COR-L47 (cell line): ENCODE measurements at places on chromosomes 5 and 9.
A peak's percentile ranks its signal among the peaks of the same experiment; 100 is the strongest.

- DNase-seq = no peak
These were observed 116.1 kb upstream of the IL6ST start for GRCh38 chr5:56110646-56111403.

- no peak for DNase-seq
These were observed 17.8 kb upstream of the CCNB1 start for GRCh38 chr5:69148981-69149675.

GRCh38 chr5:54296386-54296785 lies 14.0 kb downstream of the ARL15 start:
- peak; percentile 36 for DNase-seq

DNA sequence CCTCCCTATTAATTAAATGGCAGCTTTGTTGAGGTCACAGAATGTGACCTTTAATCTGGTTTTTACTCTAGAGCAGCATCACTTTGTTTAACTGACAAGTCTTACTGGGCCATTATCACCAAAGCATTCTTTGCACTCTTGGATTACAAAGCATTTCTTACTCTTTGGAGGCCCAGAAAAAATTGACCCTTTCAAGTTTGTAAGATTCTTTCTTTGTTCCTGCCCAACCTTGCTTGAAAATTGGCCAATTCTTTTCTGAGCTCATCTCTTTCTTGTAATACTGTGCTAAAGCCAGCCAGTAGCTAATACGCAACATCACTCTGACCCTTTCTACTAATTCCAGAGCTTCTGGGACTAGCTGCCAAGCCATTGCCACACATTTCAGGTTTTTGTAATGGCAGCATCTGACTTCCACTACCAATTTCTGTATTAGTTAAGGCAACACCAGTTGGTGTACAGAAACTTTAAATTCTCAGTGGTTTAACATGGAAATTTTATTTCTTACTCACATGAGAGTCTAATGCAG lies 131.6 kb downstream of the PRDM6 start:
- DNase-seq = no peak

DNA sequence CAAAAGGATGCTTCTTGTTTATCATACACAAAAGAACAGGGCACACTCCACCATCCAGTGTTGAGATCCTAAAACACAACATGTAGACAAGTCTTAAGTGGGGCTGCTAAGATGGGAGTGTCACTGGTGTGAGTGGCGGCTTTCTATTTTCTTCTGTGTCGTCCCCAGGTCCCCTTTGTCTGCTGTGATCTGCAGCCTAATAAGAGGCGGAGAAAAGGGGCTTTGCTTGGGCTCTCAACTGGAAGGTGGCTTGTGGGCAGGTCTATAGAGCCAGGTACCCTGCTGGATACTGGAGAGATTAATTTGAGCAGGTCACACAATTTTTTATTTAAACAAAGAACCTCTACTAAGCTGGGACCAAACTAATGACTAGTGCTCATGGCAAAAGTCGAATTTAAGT lies 126.1 kb upstream of the SAP30L start:
- DNase-seq = no peak

- no peak for DNase-seq
These were observed 8.7 kb downstream of the TRIM36 start for GRCh38 chr5:115160975-115161475.

DNA sequence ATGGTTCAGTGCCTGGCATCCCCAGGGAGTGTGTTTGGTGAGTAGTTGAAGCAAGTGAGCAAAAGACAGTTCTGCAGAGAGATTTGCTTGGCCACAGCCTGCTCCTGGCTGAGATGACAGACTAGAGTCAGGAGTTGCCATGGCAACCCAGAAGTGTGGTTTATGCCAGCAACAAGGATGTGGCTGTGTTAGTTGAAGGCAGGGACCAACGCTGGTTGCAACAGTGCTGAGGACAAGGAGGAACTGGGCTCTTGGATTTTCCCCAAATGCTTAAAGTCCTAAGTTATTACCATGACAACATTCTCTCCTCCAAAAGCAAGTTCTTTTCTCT lies 2.7 kb downstream of the NXNL2 start:
- DNase-seq = peak; percentile 24

GRCh38 chr9:15837079-15837679 lies 284.3 kb downstream of the CCDC171 start:
- DNase-seq = peak; percentile 54

GRCh38 chr9:107949061-107949460 lies 459.5 kb upstream of the KLF4 start:
- DNase-seq = no peak

DNA sequence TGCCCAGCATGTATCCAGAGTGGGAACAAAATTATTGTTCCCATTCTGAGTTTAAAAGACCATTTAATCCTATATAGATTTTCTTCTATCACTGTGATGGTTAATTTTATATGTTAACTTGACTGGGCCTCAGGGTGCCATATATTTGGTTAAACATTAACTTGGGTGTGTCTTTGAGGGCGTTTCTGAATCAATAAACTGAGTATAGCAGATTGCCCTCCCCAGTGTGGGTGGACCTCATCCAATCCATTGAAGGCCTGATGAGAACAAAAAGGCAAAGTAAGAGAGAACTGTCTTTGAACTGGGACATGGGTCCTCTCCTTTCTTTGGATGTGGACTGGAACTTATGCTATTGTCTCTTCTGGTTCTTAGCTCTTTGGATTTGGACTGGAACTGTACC lies 17.3 kb downstream of the RIOK2 start:
- no peak for DNase-seq

DNA sequence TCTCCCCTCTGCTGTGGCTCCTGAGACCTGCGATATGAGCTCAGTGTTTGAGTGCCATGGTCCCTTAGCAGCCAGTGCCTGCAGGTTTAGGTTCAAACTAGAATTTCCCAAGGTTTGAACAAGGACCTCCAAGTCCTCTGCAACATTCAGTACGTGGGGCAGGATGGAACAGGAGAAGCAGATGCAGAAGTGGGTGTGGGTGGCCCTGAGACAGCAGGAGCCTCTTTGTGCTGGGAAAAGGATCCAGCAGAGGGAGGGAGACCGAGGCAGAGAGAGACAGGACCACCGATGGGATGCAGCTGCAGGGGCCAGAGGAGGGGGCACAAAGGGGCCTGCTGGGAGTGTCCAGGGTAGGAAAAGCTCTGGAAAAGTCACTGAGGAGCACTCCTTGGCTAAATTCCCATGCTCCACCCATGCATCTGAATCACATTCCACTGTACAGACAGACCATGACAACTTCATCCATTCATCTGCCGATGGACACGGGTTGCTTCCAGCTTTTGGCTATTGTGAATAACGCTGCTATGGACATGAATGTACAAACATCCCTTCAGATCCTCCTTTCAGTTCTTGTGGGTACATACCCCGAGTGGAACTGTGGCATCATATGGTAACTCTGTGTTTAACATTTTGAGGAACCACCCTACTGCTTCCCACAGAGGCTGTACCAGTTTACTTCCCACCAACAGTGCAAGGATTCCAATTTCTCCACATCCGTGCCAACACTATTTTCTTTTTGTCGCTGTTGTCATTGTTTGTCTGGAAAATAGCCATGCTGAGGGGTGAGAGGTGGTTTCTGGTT lies 26.7 kb upstream of the SUSD3 start:
- no peak for DNase-seq

- no peak for DNase-seq
These were observed 6.8 kb downstream of the SYK start for GRCh38 chr9:90808398-90808797.

DNA sequence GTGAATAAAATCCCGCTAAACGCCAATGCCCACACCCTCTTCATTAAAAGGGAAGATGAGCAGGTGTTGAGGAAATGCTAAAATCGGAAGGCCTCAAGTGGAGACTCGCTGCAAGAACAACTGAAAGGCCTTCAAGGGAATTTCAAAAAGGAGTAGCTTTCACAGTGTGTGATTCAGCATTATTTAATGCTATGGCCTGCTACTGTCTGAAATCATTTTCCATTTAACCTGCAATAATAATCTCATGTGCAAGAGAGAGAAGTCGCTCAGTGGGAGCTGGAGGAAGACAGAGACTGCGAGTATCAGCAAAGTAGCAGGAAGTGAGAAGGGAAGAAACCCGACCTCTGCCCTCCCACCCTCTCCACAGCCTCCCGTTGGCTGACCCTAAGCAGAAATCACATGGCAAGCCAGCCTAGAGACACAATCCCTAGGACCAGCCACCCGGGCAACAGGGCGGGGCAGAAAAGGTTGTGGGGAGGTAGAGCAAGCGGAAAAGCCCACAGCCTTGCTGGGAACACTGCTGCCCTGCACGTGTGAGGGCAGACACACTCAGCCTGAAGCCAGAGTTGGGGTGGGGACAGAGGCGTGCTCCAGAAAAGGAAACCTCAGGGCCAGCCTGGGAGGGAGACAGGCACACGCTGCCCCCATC lies 39.9 kb upstream of the CTSL start:
- no peak for DNase-seq

- DNase-seq = no peak
These were observed 16.8 kb downstream of the GLDC start for GRCh38 chr9:6628704-6629103.

DNA sequence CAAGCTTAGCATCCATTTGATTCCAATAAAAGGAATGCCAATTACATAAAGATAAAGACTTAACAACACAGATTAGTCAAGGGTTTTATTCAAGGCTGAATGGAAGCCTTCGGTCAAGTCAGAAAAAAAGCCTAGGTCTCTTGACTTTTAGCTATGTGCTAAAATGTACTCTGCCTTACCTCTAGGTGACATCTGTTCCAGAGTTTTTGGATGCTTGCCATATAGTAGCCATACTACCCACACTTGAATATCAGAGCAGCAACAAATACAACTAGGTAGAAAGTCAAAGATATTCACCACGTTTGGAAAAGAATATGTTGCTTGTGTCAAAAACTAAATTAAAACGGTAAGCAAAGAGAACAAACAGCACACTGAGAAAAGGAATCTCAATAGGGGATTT lies 484.7 kb downstream of the ELAVL2 start:
- DNase-seq = no peak

DNA sequence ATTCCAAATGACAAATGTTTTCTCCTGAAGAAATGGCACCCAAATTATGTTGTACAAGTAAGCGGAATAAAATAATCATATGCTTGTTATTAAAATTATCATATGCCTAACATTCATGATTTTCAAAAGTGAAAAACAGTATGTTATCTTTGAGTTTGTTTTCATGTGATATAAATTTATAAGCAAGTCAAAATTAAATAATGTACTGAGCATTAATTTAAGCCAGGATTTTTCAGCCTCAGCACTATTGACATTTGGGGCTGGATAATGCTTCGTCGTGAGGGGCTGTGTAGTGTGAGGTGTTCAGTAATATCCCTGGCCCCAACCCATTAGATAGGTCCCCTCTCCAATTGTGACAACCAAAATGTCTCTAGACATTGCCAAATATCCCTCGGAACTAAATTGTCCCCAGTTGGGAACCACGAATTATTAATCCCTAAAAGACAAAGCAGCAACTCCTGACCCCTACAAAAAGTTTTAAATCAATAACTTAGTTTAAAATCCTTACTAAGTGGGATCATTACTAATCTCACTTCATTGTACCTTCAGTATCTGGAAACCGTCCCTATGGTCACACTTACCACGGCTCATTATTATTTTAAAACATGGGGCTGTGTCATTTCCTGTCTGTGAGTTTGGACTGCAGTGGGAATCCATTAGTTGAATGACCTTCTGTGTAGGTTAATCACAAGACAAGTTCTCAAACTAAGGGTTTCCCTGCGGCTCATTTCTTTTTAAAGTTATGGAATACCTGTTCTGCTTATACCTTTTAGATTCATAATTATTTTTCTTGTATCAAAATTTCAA lies 1.3 kb upstream of the NNT start:
- DNase-seq = no peak

DNA sequence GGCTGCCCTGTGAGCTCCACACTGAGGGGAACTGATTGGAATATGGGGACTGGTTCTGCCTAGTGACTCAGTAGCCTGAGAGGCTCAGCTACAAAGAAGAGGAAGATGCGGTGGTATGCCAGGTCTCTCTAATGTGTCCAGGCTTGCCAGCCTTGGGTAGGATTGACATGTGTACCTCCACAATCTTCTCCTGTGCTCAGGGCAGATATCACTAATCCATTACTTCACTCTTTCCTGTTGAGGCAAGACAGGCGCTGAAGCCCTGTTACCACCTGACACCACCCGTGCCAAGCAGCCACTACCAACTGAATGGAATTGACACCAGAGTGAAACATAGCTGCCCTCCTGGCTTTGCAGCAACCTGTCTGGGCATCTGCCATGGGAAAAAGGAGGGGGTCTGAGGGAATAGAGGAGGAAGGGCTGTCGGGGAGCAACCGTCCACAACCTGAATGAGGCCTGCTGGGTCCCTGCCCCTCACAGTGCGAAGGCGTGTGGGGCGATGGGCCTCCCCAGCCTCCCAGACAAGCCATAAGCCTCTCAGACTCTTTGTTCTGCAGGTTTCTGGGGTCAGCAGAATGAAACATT lies 114.7 kb upstream of the CXCL14 start:
- no peak for DNase-seq

GRCh38 chr9:138022121-138022741 lies 144.6 kb downstream of the CACNA1B start:
- peak; percentile 65 for DNase-seq

- DNase-seq = no peak
These were observed 35.7 kb downstream of the SLC6A3 start for GRCh38 chr5:1409381-1410110.

- DNase-seq = no peak
These were observed 140.7 kb upstream of the RANBP3L start for GRCh38 chr5:36442352-36442751.

- no peak for DNase-seq
These were observed 19.1 kb upstream of the JADE2 start for GRCh38 chr5:134506054-134507039.

GRCh38 chr5:135051399-135051798 lies 17.4 kb upstream of the PITX1 start:
- DNase-seq = no peak

GRCh38 chr5:123104607-123105006 lies 15.6 kb downstream of the PRDM6 start:
- no peak for DNase-seq

DNA sequence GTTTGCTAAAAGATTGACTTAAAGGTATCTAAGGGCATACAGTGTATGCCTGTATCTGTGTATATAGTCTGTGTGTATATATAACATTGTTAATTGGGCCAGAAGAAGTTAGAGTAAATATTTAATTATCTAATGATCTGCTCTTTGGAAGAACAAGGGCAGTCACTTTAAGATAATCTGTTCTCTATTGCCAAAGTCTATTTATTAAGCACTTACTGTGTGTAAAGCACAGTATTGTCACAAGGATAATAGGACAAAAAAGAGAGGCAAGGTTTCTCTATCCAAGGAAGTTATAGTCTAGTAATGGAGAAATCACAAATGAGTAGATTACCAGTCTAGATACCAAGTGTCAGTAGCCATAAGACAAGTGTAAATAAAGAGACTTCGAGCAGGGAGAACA lies 51.5 kb downstream of the SV2C start:
- DNase-seq = no peak

DNA sequence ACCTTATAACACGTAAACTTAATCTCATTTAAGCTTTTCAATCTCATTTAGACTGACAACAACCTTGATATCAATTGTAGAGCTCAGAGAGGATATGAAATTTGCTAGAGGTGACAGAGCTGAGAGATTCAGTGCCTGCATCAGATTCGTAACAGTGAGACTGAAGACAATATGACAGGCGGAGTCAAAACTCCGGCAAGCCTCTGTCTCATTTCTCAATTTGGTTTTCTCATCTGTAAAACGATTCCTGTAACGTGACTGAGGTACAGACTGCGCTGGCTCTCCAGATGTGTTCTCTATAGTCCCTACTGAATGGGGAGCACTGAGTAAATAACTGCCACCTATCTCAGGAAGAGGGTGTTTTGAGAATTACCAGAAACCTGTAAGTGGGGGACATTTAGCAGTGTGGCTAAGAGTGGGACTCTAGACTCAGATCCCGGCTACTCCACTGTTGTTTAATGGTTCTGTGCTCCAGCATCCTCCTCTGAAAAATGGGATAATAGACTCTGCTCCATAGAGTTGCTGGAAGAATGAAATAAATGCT lies 3.0 kb upstream of the MCIDAS start:
- no peak for DNase-seq
